Hepatic stellate cell (primary cell): ENCODE measurements at places on chromosomes 11 and 22.

- DNase-seq: peak; percentile 17
Measured at GRCh38 chr11:128407962-128408361, 179.4 kb downstream of the ETS1 start.

GRCh38 chr11:73287400-73288101, 15.4 kb downstream of the P2RY6 start:
- DNase-seq: no peak

- no peak for DNase-seq
Measured at GRCh38 chr11:120174866-120175265, 36.0 kb upstream of the OAF start.

DNA sequence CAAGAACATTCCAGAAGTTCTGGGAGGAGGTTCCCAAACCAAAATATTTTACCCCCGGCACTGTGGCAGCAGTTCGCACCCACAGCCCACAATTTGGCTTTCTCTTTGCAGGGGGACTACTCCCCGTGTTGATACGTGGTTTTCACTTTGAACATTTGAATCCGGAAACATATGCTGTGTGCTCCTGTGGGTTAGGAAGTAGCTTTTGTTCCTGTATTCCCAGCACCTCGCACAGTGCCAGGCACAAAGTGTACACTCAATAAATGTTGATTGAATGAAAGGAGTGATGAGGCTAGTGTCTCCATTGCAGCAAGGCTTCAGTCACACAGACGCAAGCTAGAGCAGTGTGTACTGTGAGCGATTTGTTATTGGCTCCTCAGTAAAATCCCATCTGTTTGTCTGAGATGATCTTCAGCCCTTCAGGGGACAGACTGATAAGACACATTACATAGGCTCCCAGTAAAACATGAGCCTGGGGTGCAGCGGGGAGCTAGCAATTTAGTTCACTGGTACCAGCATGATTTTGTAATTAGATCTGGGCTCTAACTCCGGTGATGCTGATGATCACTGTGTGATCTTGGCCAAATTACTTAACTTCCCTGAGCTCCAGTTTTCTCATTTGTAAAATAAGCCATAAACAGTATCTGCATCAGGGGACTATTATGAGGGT, 2.2 kb downstream of the LAYN start:
- DNase-seq: no peak

GRCh38 chr11:130131961-130132850, 27.4 kb upstream of the ST14 start:
- DNase-seq: peak; percentile 79

DNA sequence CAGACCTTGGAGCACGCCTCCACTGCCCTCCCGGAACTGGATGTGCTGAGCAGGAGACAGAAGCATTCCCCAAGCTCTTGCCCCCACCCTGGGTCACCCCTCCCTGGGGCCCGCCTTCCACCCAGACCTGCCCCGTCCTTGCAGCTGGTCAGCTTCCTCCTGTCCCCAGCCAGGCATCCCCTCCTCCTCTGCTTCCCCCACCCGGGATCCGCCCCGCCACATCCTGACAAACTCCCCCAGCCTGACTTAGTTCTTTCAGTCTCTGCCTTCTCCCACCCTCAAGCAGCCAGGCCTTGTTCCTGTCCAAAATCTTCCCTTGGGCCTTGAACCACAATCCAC, 1.1 kb upstream of the PLXNB2 start:
- DNase-seq: peak; percentile 89

DNA sequence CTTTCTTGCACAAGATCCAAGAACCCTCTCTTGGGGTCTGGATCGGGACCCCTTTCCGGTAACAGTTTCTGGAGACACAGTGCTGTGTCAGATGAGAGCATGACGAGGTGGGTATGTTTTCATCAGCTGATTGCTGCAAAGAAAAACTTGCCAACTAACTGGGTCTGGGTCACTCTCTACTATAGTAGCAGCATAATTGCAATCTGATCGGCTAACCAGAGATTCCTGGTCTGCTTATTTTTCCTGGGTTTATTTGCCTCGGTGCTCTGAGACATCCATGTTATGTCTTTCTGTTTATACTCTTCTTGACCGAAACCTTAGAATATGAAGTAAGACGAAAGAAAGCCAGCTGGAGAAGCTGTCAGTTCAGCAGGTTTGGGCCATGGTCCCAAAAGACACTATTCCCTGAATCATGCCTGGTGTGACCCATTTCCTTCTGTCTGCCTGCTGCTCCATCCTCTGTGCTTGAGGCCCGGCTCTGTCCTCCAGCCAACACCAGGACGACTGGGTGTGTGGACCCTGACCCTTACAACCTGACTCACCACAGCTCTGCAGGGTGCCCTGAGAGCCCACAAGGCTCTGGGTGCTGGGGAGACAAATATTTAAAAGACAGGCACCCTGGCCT, 24.1 kb upstream of the CLMP start:
- DNase-seq: no peak

DNA sequence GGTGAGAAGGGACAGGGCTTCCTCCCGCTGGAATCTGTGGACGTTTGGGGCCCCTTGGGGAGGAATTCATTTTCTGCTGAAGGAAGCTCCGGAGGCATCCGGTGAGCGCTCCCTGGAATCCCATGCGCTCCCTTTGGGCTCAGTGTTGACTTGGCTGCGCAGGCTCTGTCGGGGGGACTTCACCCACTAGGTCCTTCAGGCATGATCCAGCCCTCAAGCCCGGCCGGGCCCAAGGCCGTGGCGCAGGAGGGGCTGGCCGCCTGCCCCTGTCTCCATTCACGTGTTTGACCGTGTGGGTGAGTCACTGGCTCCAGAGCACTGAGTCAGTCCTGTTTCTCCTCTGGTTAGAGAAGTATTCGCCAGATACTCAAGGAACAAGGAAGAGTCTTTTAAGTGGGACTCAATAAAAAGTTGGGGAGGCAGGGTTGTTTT, 1.4 kb downstream of the CTTN start:
- peak; percentile 97 for DNase-seq

DNA sequence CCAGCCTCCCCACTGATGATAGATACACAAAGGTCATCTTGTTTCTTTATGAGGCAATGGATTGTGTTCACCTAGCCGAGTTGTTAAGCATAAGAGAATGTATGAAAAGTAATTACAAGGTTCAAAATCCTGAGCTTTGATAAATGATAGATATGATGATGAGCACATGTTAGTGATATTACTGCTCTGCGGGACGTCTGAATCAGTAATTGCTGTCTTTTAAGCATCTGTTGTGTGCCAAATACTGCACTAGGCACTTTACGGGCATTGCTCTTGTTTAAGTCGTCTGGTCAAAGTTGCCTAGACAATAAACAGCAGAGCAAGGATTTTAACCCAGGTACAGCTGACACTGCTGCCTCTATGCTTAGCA, 559 bp upstream of the RNF141 start:
- DNase-seq: no peak

GRCh38 chr11:93482556-93482955, 60.6 kb downstream of the SMCO4 start:
- DNase-seq: no peak

DNA sequence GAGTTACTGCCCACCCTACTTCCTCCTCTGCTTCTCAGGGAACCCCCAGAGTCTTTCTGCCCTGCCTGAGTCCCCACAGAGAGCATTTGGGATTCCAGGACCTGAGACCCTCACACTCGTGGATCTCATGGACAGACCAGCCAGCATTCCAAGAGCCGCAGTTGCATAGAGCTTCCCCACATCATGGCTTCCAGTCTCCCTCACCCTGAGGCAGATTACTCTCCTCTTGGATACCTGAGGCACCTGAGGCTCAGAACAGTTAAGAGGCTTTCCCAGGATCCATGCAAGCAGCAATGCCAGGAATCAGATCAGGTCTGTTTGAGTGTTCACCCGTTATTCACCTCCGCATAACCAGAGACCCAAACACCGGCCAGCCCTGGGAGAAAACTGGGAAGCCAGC, 102.2 kb downstream of the TRIM29 start:
- DNase-seq: no peak

GRCh38 chr11:70618431-70619101, 220.2 kb downstream of the CTTN start:
- no peak for DNase-seq

- peak; percentile 39 for DNase-seq
Measured at GRCh38 chr11:61120706-61121191, 18.5 kb downstream of the CD5 start.

- DNase-seq: peak; percentile 26
Measured at GRCh38 chr22:45164270-45165088, 754 bp downstream of the NUP50 start.

DNA sequence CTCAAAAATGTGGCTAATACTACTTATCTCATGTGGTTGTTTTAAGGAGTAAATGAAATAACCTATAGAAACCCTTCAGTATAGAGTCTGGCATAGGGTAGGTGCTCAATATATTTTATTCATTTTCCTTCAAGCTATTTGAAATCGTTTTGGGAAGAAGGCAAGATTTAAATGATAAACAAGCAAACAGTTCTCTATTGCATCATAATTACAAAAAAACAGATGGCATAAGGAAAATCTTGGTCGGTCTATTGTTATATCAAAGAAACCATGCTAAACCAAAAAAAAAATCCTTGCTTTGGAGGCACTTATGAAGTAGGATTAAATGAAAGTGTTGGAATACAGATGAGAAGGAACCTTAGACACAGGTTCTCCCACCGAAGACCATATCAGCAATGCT, 4.7 kb downstream of the ZNF202 start:
- no peak for DNase-seq

DNA sequence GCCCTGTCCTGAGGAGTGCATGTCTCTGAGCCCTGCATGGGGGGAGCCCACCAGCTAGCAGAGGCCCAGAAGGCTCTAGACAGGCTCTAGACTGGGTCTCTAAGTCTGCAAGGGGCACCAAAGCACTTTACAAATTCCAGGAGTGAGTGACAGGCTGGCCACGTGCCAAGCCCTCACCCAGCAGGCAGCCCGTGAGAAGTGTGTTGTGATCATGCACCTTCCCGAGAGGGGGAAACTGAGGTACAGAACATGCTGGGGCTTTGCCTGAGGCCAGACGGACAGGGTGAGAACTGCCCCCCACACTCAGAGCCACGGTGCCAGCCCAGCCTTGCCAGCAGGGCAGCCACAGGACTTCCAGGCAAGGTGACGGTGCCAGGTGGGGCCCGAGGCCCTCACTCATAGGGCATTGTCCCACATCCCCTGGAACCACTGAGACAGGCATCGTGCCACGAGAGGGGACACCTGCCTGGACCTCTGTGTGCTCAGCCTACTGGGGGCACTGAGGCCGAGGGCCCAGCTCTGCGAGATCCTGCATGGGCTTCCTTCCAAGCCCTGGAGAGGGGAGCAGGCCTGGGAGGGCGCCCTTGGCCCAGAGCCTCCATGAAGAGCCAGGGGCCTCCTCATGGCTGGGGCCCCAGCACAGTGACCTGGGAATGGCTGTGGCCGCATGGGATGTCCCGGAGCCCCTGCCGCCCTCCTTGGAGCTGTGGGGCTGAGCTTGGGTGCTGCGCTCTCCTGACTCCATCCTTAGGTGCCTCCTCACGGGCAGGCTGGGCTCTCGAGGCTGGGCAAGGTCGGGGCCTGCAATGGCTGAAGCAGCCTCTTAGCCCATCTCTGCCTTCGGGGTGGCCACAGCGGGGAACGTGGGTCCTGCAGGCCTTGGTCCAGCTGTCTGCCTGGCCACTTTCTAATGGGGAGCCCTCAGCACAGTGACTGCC, 121.5 kb downstream of the KCNQ1OT1 start:
- no peak for DNase-seq

DNA sequence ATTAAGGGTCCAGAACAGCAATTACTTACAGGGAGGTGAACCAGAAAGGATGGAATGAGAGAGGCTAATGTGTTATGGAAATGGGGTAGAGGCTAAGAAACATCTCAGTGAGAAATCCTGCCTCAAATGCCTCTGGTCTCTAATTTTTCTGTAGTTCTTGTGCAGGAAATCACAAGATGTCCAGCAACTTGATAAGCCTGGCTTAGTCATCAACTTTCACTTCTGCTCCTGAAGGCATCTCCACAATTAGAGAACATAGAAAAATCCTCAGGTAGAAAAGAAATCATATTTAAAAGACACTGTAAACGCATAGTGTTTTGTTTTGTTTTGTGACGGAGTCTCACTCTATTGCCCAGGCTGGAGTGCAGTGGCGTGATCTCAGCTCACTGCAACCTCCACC, 18.7 kb downstream of the MRGPRX4 start:
- DNase-seq: no peak

- no peak for DNase-seq
Measured at GRCh38 chr11:13463779-13464290, 813 bp upstream of the BTBD10 start.

DNA sequence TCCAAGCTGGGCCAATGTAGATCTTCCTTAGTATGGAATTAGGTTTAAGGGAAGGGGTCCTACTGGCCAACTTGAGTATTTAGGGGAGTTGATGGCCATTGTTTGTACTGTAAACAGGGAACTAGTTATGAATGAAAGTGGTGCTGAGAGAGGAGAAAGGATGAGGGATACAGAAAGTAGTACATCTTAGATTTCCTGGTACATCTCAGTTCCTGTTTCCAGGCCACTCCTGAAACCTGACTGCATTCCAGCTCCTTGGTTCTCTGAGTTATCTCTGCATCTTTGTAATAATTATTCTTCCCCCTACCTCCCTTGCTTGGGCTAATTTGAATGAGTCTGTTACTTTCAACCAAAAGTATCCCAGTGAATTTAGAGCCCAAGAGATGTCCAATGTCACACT, 30.1 kb downstream of the MIAT start:
- DNase-seq: no peak

GRCh38 chr22:37162221-37163095, 12.7 kb upstream of the IL2RB start:
- no peak for DNase-seq

DNA sequence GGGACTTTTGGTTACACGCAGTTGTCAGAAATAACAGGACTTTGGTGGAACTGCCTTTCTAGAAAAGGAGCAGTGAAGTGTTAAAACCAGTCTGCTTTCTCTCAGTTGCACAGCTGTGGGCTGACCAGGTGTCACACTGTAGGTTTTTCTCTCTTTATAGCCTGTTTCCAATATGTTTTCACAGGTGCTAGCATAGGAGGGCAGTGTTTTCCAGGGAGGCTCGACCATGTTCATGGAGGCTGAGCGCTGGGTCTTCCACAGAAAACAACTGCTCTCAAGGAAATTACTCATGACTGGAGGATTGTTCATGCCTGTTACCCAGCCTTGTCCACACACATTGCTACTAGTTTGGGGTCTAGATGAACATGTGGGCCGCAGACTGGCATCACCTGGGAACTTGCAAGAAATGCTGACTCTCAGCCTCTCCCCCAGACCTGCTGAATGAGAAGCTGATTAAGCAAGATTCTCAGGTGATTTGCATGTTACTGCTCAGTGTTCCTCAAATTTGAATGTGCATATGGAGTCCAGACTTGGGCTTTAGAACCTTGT, 157.7 kb downstream of the MAML2 start:
- DNase-seq: no peak

GRCh38 chr22:11253000-11253511, 4274.9 kb upstream of the OR11H1 start:
- no peak for DNase-seq

GRCh38 chr11:70394211-70394950, 3.9 kb upstream of the CTTN start:
- no peak for DNase-seq
